NCI-H748 treated with DMSO at 0.1 percent for 48 hours (cell line): ENCODE measurements at places on chromosomes 2 and 18.

GRCh38 chr18:77140439-77141109 is 8.0 kb upstream of the MBP start:
- no peak for DNase-seq

- DNase-seq = no peak
These were observed 868.8 kb downstream of the EPHA4 start for GRCh38 chr2:220703279-220703678.

GRCh38 chr2:23761638-23762037 is 165.3 kb downstream of the ATAD2B start:
- no peak for DNase-seq

GRCh38 chr2:57892920-57893319 is 153.7 kb upstream of the VRK2 start:
- no peak for DNase-seq

DNA sequence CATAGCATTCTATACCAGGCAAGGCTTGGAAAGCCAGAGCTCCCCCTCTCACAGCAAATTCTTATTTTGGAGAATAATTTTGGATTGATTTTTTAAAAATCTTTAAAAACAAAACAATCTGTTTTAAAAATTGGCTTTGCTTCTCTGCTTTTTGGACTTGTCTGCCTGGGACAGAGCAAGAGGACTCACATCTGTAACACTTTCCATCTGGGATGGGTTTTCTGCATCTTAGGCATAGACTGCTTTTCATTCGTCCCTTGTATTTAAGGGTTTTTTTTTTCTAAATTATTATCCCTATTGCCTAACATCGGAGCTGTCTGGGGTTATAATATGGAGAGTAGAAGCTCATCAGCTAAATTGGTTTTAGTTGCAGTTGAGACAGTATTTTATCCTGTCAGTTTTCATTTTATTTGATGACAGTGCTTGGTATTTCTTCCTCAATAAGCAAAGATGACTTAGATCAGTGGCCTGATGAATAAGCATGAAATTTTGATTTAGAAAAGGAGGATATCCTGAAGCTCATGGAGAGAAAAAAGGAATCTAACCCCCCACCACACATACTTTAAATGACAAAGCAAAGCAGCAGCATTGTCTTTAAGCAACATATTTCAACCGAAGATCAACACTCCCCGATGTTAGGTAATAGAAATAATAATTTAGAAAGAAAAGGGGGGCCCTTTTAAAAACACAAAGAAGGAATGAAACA is 2.3 kb upstream of the FZD7 start:
- DNase-seq = no peak

DNA sequence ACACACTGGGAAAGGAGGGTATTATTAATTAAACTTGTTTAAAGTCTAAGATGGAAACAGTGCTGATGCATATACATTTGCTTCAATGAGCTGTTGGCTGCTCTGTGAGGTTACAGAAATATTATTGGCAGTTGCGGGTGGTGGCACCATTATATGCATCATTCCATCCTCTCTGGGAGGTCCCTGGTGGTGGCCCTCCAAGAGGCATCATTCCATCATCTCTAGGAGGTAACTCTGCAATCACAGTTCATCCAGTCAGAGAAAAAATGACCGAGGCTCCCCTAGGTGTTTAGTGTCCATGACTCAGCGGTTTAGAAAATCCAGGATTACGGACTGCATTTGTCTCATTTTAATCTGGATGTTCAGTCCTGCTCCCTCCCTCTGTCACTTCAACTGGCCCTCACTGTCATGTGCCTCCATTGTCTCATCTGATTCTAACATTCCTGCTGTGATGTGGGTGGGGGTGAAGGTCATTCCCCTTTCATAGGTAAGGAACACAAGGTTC is 15.4 kb downstream of the AFF3 start:
- DNase-seq = no peak

DNA sequence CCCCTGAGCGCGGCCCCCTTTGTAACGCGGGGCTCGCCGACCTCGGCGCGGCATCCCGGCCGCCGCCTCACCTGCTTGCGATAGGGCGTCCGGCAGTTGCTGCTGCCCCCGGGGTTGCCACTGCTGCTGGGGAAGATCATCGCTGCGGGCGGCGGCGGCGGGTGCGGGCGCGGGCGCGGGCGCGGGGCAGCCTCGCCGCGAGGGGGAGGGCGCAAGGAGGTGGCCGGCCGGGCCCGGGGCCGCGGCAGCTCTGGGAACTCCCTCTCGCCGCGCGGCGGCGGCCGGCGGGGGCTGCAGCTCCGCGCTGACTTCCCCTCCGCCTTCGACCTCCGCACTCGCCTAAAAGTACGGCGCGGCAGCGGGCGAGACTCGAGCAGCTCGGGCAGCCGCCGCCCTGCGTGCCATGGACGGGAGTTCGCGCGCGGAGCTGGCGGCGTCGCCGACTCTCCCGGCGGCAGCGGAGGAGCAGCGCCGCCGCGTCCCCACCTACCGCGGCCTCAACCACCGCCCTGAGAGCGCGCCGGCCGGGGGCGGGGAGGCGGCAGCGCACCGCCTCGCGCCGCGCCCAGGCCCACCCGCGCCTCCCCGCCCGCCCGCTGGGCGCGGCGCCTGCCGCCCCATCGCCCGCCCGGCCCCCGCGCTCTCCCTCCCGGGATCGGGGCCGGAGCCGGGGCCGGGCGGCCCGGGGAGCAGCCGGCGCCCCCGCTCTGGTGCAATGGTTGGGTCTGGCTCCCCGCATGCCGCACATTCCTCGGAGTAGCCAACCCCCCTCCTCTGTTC is 86.0 kb downstream of the RBMS1 start:
- DNase-seq = peak; percentile 25

GRCh38 chr18:79317703-79318102 is 78.0 kb upstream of the NFATC1 start:
- DNase-seq = no peak

- DNase-seq = no peak
These were observed 67.4 kb upstream of the EPB41L3 start for GRCh38 chr18:5611221-5611620.

GRCh38 chr2:235769046-235769445 is 275.2 kb downstream of the AGAP1 start:
- no peak for DNase-seq

DNA sequence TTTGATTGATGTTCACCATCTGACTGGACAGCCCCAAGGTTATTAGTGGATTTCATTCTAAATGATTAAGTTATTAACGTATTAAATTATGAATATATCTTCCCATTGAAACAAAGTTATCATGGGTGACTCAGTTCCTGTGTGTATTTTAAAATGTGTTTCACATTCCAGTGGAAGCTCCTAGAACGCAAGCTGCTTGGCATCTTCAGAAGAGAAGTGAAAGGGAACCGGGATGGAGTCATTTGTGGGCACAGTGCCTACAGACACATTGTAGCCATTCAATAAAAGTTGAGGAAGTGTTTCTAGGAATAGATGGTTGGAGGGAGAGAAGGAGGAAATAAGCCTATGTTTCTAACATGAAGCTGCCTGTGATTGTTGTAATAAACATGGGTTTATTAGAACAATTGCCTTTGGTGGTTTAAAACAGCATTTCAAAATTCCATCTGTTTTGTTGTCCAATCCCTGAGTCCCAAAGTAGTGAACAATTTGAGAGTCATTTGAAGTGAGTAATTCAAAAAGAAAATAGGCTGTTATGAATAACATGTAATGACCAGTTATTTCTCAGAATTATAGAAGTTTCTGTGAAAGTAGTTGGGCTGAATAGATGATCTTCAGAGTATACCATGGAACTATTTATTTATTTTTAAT is 143.5 kb downstream of the PKP4 start:
- DNase-seq = no peak

DNA sequence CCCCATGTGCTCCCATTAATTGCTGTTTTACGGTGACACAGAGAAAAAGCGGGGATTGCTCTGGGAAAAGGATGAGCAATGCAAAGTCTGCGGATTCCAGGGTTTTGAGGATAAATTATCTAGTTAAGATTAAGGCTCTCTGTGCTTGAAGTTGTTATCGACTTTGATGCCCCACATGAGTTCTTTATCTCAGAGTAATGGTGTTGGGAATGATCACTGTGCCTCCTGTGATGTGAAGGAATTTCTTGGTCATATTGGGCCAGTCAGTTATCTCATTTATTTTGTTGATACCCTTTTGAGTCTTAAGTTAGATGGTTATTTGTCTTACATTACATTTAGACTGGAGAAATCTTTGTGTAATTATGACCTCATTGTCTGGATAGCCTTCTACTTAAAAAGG is 184.6 kb upstream of the MEX3C start:
- DNase-seq = no peak

DNA sequence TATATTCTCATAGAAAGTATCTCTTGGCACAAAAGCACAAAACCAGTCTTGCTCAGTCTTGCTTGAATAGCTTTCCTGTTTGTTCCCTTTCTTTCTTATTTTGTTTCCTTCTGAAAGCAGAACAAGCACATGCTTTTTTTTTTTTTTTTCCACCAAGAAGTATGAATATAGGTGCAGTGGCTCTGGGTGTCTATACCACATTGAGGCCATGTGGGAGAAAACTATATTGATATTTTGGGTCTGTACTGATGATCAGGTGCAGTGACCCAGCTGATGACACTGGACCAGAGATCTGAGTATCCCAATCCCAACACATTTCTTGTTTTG is 28.7 kb downstream of the GEMIN6 start:
- no peak for DNase-seq

DNA sequence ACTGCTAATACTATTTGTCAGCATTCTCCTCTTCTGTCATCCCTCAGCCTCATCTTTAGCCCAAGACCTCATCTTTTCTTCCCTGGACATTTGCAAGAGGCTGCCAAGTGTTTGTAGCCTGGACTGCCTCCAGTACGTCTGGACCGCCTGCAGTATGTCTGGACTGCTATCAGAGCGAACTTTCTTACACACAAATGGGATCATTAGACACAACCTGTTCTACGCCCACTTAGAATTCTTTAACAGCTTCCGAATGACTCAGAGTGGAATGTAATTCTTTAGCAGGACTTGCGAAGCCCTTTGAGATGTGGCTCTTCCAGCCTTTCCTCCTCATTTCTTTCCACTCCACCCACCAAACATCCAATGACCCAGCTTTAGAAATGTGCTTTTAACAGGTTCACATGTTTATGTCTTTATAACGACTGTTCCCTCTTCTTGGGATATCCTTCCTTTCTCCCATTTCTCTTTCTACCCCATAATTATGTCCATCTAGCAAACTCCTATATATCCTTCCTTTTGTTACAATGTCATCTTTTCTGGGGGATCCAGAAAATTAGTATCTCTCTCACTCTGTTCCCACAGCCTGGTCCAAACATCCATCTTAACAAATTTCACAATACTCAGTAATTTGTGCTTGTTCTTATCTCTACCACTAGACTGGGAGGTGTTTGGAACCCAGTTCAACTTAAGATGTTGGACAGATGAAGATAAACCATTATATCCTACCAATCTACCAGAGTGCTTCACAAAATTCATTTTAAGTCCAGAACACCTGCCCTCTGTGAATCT is 171.3 kb upstream of the PGAP1 start:
- DNase-seq = no peak

DNA sequence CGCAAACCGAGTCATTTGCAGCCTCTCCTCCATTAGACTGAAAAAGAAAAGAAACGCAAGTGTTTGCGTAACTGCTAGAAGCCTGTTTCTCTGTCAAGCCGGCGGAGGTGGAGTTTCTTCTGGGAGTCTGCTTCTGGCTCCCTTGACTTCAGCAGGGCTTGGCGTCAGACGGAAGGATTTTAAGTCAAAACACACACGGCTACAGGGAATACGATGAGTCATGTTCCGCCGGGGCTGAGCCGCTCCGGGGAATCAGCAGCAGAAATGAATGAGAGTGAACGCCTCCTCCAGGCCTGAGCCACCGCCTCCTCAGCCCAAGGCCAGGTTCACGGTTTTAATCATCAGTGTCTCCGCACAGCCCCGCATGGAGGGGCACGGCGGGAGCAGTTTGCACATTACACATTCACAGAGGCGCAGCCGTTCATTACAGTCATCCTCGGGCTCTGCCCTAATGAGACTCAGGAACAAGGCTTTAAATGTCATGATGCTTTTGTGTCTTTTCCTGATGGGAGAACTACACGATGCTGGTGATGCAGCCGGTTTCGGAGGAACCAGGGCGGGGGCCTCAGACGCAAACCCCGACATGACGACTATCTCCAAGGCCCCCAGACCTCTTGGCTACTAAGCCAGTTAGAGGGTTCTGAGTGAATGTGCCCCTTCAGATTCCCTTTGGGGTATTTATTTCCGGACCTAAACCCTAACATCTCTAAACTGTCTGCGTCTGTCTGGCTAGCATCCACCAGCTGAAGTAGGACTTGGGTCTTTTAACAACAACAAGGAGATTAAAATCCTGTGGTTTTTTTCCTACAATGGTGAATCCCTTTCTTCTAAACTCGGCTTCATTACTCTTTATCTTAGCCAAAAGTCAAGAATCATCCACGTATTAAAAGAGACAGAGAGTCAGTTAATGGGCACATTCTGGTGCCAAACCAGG is 11.1 kb upstream of the SCG2 start:
- DNase-seq = peak; percentile 86

DNA sequence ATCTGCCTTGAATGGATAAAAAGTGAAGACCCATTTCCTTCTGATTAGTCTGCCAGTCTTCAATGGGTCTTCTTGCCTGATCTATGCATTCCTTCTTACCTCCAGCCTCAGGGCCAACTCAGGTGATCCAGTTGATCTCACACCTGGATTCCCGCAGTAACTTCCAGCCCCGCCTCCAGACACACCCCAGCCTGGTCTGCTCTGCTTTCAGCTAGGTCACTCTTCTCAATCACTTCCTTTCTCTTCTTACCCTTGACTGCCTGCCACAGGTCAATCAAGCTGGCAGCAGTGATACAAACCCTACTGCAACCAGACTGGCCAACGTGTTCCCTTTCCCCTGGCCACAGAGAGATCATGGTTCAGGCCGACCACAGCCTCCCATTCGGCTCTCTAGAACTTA is 263.6 kb downstream of the ZNF516 start:
- DNase-seq = no peak

DNA sequence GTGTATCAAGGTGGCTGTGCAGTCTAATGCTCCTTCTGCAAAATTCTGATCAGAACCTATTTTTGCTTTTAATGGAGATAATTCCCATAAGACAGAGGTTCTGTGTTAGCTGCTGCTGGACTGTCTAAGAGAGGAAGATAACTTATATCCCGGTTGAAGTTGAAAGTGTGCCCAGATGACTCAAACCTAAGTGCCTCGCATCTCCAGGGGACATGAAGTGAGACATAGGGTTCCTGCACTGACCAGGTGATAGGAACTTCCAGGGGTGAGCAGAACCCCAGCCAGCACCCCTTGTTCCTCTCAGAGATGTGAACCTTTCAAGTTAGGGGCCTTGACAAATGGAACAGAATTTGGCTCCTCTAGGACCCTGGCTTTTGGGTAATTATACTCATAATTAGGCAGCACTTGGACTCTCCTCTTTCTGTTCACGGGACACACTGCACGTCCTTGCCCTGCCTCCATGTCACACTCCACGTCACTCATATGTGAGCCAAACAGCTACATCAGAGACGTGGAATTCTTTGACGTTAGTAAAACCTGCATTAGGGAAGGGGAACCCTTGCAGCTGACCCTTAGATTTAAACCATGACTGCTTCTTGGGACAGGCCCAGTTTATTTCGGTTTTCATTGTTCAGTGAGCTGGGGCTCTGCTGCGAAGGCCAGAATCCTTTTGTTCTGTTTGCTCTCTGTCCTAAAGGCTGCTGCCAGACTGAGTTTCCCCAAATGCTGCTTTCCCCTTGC is 104.5 kb upstream of the ALPP start:
- no peak for DNase-seq
